ENCODE measurements at places on chromosomes 2 and 18.

DNA sequence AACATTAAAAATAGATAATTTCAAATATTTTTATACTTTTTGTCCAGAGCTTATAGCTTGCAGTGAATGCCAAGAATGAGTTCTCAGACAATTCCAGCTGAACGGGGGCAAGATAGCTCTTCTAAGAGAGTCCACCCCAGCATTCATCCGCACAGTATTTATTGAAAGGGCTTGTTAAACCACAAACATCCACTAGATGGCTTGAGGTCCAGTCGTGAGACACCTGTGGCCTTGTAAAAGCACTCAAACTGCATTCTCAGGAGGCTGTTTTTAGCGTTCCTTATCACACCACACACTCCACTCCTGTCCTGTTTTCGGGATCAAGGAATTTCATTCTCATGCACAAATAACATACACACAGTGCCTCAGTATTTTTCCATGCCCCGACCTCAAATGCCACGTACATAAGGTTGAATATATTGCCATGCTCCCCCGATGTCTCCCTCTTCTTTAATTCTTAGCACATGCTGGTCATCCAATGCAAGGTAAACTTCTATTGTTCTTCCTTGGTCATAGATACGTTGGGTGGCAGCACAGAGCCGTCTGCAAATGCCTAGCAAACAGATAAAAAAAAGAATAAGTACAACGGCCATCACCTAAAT is 47.4 kb downstream of the DNAJC10 start:
- peak; percentile 32 for DNase-seq

DNA sequence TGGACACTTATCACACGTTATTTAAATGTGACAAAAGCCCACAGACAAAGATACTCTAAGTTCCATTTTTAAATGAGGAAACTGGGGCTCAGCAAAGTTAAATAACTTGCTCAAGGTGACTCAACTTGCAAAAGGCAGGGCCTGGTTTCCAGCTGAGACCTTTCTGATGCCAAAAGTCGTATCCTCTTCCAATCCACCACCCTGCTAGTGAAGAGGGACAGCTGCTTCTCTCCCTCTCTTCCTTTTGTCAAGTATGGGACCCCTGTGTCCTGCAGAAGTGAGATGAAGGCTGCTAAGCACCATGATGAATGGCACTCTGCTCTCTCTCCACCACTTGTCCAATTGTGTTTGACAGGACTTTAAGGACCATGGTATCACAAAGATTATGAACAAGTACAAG is 140.9 kb downstream of the DYM start:
- no peak for DNase-seq

DNA sequence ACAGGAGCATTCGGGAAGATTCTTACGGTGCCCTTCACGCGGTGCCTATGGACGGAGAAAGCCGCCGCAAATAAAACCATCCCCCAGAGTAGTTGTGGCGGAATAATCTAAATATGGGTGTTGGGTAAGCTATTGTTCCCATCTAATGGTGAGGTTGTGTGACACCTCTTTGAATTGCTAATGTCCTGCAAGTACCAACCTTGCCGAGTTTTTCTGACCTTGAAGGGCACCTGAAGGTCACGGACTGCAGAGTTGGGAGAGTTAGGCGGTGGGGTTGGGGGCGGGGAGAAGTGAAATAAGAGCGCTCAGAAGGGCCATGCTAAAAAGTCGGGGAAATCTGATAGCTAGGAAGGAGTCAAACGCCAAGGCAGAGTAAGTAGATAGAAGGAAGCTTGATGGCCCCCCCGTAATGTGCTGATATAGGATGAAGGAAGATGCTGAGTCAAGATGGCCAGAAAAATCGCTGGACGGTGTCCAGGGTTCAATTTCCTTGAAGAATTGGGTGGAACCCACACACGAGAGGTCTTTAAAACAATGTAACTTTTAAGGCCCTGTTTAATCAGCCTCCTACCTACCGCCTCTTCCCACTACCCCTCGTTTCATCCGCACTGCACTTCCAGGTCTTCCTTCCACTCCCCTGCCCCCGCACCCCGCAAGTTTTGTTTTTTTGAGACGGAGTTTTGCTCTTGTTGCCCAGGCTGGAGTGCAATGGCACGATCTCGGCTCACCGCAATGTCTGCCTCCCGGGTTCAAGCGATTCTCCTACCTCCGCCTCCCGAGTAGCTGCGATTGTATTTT is 600 bp downstream of the KATNAL2 start:
- peak; percentile 23 for DNase-seq

GRCh38 chr2:61759718-61760117 is 94.1 kb downstream of the FAM161A start:
- DNase-seq = no peak

DNA sequence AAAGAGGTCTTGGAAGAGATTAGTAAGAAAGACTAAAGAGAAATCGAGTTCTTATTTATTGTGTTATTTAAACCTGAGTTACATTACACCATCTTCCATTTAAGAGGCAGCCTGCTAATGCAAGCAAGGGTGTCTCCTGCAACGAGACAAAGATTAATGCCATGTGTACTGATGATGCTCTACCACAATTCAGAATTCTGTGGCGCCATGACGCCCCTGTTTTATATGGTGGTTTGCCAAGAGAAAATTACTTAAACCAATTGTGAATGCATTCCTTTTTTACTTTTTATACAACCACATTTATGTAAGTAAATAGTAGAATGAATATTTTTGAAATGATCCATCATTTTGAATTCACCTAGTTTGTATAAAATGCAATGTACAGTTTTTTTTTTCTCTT is 356.1 kb upstream of the ZEB2 start:
- DNase-seq = no peak

GRCh38 chr2:120005834-120006521 is 6.9 kb upstream of the EPB41L5 start:
- DNase-seq = no peak

GRCh38 chr2:154226931-154227330 is 355.2 kb downstream of the GALNT13 start:
- no peak for DNase-seq

GRCh38 chr2:12389344-12390045 is 327.2 kb upstream of the TRIB2 start:
- no peak for DNase-seq

- no peak for DNase-seq
Measured at GRCh38 chr2:166464187-166464586, 29.9 kb downstream of the SCN7A start.

- DNase-seq = no peak
Measured at GRCh38 chr2:18788592-18788991, 199.2 kb upstream of the NT5C1B start.

GRCh38 chr18:76232779-76233178 is 262.3 kb downstream of the ZNF516 start:
- no peak for DNase-seq

DNA sequence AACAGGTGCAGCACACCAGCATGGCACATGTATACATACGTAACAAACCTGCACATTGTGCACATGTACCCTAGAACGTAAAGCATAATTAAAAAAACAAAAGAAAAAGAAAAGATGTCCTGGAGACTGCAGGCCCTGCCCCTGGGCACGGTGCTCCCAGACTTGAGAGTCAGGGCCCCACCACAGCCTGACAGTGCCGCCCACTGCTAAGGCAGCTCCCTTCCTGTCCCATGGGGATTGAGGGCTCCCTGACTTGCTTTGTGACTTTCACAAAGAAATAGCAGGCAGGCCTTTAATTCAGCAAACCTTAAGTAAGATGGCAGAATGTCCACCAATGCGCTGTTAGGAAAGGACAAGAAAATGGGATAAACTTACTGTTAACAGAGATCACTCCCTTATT is 116.8 kb downstream of the NDUFA10 start:
- DNase-seq = no peak
